ENCODE measurements at places on chromosomes 1 and 21. TPM values are rescaled to one million over a fixed set of nuclear protein-coding genes. Genes with fewer than 3 reads are reported as not detected.

Gene LRRC53
- total RNA-seq = not detected

Gene GJA4
- total RNA-seq = not detected

Gene KMO
- not detected for total RNA-seq

Gene S100A12
- total RNA-seq = not detected

Gene DYNLT5
- total RNA-seq = 0.35 TPM

Gene ILDR2
- not detected for total RNA-seq

Gene IFI44L
- total RNA-seq = 22.1 TPM

Gene COL24A1
- total RNA-seq = 0.47 TPM

Gene YY1AP1
- 53.3 TPM for total RNA-seq

Gene NEXN
- 19.5 TPM for total RNA-seq

Gene RUNX3
- not detected for total RNA-seq

Gene CFHR3
- 0.42 TPM for total RNA-seq

Gene GOLT1A
- not detected for total RNA-seq

Gene LCE2A
- total RNA-seq = not detected

Gene AMPD1
- total RNA-seq = not detected

Gene AKR7A3
- 1.5 TPM for total RNA-seq

Gene LCE6A
- total RNA-seq = not detected

Gene CACNA1S
- not detected for total RNA-seq

Gene LDLRAD1
- total RNA-seq = not detected

Gene MAEL
- total RNA-seq = not detected

Gene SPRR3
- total RNA-seq = not detected

Gene CHODL
- not detected for total RNA-seq

Gene ERG
- total RNA-seq = 11.0 TPM

Gene HUNK
- 1.8 TPM for total RNA-seq

Gene TOMM20
- total RNA-seq = 100 TPM

Gene GJA8
- total RNA-seq = not detected

Gene MCOLN3
- total RNA-seq = 0.34 TPM

All from osteocyte (in vitro differentiated cells).